ENCODE measurements at places on chromosomes 7 and 10.

DNA sequence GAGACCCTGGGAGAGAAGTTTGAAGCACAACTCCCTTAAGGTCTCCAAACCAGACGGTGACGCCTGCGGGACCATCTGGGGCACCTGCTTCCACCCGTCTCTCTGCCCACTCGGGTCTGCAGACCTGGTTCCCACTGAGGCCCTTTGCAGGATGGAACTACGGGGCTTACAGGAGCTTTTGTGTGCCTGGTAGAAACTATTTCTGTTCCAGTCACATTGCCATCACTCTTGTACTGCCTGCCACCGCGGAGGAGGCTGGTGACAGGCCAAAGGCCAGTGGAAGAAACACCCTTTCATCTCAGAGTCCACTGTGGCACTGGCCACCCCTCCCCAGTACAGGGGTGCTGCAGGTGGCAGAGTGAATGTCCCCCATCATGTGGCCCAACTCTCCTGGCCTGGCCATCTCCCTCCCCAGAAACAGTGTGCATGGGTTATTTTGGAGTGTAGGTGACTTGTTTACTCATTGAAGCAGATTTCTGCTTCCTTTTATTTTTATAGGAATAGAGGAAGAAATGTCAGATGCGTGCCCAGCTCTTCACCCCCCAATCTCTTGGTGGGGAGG is 10.8 kb downstream of the SERPINE1 start:
- no peak for DNase-seq

DNA sequence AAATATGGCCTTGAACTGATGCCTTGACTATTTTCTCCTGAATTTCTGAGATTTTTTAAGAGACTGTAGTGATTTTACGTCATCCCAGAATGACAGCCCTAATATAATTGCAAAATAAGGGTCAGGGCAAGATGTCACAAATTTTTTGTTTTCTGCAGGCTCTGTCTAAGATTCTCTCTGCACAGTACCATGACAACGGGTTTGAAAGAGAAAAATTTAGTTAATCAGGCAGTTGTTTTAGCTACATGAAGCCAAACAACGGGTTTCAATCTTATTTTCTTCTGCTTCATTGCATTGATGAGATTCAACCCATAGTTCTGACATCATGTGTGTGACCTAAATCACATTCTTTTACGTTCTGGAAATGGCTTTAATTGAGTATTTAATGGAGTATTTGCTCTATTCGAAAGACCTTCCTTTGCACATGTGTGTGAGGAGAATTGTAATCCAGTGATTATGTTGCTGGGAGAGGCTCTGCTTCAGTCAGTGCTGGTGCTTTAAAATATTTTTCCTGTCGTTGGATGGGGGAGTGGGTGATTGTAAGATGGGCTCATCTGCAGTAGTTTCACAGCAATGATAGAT is 118.0 kb upstream of the RHOBTB1 start:
- no peak for DNase-seq

GRCh38 chr7:158374146-158374545 is 213.5 kb downstream of the PTPRN2 start:
- DNase-seq, result no peak

- no peak for DNase-seq
These were observed 563 bp upstream of the UTF1 start for GRCh38 chr10:133229265-133230043.

GRCh38 chr7:108421720-108422331 is 34.4 kb downstream of the NRCAM start:
- no peak for DNase-seq

DNA sequence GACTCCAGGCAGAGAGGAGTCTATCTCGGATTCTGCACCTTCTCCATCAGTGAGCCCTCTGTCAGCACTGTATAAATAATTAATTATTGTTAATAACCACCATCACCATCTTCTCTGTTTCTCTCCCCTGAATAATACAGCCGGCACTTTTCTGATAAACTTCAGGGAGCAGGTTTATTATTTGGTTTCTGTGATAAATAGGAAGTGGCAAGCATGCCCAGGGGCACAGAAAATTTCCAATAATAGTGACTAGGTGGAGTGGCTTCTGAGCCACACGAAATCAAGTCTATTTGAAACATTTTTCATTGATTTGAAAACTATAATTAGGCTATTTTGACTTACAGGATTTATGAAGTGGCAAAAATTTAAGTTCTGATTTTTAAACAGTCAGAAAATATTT is 186.8 kb upstream of the TMEM229A start:
- DNase-seq, result no peak

GRCh38 chr10:74103560-74104258 is 46.9 kb downstream of the AP3M1 start:
- no peak for DNase-seq

DNA sequence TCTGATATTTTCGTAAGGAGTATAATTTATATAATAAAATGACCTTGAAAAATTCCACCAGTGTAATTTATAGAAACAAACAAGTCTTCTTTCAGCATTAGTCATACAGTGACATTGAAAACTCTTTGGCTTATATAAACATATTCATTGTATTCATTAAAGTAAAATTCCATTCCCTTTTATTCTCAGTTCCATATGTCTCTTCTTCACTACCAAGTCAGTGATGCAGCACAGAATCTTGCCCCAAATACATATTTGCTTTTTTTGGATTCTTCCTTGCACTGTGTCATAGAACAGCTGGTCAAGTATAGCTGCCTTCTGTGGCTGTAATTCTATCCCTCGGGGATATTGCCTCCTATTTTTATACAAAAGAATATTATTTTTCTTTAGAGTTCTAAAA is 884.5 kb upstream of the POT1 start:
- DNase-seq, result no peak

GRCh38 chr10:78229489-78229888 is 195.8 kb downstream of the RPS24 start:
- DNase-seq, result no peak

DNA sequence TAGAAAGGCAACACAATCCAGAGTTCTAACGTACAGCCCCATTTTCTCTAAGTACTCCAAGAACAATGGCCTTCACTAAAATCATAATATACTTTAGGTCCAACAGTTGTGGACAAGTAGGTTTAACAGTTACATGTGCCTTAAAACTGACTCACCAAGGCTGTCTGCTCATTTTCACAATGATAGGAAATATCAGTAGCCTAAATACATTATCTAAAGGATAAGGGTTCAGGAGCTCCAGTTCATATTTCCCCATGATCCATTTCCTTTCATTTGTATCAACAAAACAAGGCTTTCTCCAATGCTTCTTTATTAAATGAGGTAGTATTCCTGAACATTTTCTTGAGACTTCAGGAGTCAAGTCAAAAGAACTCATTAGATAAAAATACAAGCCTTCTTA is 164.0 kb downstream of the SLC25A13 start:
- no peak for DNase-seq

- no peak for DNase-seq
These were observed 31.2 kb downstream of the ABLIM1 start for GRCh38 chr10:114626841-114627240.

DNA sequence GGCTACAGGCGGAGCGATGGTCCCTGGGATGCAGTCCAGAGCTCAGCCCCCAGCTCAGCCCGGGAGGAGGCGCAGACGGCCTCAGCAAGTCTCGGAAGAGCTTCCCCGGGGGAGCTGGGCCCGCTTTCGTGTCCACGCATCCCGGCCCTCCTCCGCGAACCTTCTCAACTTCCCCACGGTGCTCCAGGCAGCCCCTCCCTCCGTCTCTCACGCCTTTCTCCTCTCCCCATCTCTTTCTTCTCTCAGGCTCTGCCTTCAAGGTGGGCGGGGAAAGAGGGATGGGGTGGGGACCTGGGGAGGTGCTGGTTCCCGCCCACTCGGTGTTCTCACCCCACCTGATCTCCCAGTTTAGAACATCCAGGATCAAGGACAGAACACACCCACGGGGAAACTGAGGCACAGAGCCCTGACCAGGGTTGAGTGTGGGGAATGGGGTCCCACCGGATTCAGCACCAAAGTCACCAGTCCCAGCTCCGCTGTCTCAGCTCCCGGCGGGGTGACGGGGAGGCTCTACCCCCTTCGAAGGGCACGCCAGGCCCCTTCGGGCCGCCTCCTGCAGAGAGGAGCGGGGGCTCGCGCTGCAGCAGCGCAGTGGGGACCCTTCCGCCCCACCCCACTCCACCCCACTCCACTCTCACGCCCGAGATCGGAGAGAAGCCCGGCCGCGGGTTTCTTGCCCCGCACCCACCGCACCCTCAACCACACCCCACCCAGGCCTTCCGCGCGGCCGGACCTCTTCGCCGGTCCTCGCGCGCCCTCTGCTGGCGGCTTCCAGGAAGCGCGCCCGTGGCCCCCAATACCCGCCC is 18.2 kb downstream of the POLL start:
- peak; percentile 88 for DNase-seq

- DNase-seq, result no peak
These were observed 187.3 kb upstream of the PLXDC2 start for GRCh38 chr10:19628767-19629560.

DNA sequence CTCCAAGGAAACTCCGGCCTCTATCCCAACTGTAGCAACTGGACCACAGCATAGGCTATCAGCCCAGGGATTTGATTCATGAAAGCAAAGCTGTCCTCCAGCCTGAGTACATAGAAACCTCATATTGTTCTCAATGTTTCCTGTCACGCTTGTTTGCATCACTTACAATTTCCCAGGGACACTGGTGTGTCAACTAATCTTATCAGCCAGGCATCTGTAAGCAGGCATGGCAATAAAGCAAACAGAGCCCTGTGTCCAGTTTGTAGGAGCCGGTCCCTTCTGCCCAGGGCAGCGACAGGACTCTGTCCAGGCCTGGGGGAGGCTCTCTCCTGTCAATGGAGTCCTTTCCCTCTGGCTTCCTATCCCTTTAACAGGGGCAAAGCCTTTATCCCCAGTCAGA is 23.0 kb upstream of the CDHR3 start:
- DNase-seq, result no peak

DNA sequence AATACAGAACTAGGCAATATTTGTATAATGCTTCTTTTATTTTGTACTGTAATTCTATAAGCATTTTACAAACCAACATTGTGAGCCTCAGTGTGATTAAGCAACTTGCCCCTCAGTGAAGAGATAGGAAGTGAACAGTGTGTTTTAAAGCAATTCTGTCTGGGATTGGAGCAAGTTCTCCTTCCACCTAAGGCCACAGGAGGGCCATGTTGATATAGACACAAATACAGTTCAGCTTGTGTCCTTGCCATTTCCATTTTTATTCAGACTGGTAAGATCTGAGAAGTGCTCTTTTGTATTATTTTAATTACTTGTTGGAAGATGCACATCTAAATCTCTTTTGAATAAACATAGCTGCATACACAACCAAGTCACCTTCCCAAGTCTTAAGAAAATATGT is 416.3 kb upstream of the COBL start:
- DNase-seq, result no peak

DNA sequence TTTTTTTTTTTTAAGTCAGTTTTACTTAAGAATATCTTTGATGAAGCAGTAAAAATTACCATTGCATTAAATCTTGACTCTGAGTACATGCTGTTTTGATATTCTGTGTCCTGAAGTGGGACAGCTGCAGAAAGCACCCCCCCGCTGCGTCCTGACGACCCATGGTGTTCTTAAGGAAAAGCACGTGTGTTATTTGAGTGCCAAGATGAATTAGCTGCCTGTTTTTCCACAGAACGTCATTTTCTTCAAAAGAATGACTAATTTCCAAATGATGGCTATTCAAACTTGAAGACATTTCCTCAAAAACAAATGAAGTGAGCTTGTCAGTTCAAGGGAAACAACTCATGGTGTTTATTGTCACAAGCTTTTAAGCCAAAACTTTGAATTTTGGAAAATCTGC is 45.9 kb downstream of the CREM start:
- no peak for DNase-seq

- no peak for DNase-seq
These were observed 802.5 kb downstream of the GRM8 start for GRCh38 chr7:126450269-126450671.

- no peak for DNase-seq
These were observed 242.4 kb upstream of the GLI3 start for GRCh38 chr7:42479452-42479815.

DNA sequence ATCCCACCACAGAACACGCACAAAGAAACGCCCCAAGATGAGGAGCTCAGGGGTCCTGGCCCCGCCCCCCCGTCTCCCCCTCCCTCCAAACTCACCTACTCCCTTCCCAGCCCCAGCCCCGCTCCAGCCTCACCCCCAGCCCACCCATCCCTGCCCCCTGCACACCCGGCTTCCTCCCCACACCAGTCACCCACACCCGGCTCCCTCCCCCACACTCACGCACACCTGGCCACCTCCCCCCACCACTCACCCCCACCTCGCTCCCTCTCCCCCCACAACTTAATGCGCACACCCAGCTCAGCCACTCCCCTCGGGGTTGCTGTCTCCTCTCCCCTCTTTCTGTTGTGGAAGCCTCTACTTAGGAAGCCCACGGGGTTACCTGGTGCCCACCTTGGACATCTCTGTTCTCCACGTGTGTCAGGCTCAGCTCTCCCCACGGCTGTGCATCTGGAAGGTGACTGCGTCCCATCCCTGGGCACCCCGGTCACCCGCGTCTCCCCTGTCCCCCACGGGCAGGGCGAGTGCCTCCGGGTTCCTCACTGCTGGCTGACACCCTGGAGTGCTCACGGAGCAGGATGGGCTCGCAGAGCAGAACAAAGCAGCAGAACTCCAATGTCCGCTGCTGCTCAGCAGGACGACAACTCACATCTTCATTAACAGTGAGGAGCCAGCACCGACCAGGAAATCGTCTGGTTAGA is 166.8 kb downstream of the USP6NL start:
- no peak for DNase-seq

GRCh38 chr7:5615190-5616070 is 166.0 kb downstream of the RNF216 start:
- DNase-seq, result no peak

- no peak for DNase-seq
These were observed 30.0 kb downstream of the CLDN12 start for GRCh38 chr7:90433221-90433620.

GRCh38 chr7:25083201-25083600 is 41.9 kb downstream of the CYCS start:
- no peak for DNase-seq

DNA sequence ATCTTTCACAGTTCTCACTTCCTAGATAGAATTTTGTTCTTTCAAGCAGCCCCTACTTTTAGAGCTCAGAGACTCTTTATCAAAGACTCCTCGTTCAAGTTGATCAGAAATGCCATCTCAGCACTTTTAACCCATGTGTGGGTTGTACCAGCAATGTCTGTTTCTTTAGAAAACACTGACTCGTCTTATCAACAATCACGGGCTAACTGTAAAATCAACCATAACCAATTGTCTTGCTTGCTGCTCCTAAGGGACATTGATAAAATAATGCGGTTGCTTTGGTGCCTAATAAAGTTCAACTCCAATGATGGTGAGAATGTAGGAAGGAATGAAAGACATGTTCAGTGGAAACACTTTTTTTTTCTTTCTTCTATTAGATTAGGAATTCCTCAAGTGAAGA is 12.9 kb upstream of the CDK6 start:
- DNase-seq, result no peak

DNA sequence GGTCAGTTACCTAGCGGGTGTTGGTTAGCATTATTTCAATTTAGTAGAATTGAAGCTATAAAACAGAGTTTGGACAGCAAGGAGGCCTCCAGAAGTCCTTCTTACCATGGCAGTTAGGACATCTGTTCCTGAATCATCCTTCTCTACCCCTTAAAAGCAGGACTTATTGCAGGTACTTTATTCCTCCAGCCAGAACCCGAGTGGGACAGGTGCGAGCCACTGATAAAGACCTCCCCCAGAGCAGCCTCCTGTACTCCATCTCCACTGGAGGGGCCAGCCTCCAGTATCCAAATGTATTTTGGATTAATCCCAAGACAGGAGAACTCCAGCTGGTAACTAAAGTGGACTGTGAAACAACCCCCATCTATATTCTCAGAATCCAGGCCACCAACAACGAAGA is 54.6 kb downstream of the CDHR3 start:
- no peak for DNase-seq
